ENCODE measurements at places on chromosomes 16 and 17.

GRCh38 chr16:54546521-54546920, 259.9 kb upstream of the IRX3 start:
- no peak for DNase-seq

GRCh38 chr17:5675625-5676421, 91.5 kb upstream of the NLRP1 start:
- DNase-seq = no peak

- DNase-seq = no peak
These were observed 30.2 kb upstream of the ABCC3 start for GRCh38 chr17:50604513-50604912.

- no peak for DNase-seq
These were observed 23.0 kb downstream of the SMTNL2 start for GRCh38 chr17:4607261-4607741.

- DNase-seq = no peak
These were observed 30.1 kb downstream of the QPRT start for GRCh38 chr16:29708917-29709600.

DNA sequence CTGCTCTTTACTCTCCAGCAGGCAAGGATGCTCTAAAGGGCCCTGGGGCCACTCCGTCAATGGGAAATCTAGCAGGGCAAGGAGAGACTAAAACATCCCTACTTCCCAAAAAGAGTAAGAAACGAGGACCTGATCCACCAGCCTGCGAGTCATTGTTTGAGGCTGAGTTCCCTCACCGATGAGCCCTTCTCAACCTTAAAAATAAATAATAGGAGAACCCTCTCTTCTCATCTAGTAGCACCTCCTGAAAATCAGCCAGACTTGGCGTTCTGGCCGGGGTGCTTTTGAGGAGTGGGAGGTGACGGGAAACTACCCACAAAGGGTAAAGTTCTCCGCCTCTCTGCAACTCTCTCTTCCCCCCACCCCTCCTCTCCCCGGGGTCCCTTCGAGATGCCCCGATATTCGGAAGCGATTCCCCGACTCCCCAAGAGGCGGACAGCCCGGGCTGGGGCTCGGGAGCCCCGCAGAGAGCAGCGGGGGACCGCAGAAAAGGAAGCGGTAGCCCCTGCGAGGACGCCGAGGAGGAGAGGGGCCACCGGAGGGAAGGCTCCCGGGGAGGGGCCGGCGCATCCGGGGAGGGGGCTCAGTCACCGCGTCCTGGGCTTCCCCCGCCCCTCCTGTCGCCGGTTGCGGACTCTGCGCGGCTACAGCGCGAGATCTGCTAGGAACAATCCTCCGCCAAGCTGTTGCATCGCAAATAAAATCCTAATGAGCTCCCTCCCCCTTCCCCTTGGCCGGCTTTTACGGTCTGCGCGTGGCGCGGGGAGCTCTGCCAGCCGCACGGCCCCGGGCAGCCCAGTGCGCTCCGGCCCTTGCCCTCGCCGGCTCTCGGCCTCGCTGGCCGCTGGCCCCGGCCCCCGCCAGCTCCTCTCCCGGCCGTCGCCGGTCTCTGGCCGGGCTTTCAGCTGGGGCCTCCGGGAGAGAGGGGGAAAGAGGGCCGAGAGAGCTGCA, 1.3 kb downstream of the HOXB9 start:
- DNase-seq = no peak

- no peak for DNase-seq
These were observed 10.9 kb downstream of the RABEP2 start for GRCh38 chr16:28913946-28914724.

GRCh38 chr17:52035336-52035915, 123.1 kb downstream of the CA10 start:
- no peak for DNase-seq

DNA sequence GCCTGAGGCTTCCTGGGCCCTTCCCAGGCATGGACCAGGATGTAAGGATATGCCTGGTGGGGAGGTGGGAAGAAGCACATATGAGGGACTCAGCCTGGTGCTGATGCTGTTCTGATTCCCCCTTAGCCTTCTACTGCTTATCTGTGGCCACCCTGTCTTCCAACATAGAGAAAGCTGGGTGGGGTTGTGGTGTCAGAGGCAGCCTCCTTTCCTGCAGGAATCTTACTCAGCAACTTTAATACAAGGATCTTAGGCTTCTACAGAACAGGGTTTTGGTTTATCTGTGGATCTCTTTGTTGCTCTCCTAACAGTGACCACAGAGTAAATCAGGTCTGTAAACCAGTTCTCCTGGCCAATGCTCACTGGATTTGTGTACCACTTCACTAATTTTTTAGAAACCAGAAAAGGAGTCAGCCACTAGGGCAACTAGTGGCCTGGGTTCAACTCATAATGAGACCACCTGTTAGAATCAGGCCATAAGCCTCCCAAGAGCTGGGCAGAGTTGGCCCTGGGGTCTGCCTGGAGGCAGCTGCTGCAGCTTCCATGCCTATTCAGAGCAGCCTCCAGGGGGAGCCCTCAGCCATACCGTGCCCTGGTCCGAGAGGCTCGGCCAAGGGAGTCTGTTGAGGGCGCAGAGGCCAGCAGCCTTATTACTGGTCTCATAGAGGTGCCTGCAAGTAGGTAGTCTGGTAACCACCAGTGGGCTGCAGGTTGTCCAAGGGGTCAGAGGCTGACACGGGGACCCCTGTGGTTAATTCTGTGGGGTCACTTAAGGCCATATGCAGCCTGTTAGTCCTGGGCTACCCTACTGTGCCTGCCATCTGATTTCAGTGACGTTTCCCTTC, 7.1 kb downstream of the HAS3 start:
- peak; percentile 32 for DNase-seq

GRCh38 chr16:54430491-54431030, 144.0 kb upstream of the IRX3 start:
- no peak for DNase-seq

DNA sequence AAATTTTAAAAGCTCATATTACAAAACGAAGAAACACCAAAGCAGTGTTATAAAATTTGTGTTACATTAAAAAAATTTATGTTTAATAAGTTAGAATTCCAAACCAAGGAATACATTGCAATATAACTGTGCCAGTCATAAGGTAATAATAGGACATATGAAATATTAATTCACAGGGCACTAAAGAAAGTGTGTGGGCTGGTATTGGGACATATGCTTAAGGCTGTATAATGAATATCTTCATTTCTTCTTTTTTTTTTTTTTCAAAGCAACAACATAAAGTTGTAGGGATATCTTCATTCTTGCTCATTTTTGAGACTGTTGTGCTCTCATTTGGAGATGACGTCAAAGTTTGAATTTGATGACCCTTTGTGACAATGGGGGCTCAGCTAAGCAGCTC, 17.5 kb upstream of the FBXO47 start:
- DNase-seq = no peak

DNA sequence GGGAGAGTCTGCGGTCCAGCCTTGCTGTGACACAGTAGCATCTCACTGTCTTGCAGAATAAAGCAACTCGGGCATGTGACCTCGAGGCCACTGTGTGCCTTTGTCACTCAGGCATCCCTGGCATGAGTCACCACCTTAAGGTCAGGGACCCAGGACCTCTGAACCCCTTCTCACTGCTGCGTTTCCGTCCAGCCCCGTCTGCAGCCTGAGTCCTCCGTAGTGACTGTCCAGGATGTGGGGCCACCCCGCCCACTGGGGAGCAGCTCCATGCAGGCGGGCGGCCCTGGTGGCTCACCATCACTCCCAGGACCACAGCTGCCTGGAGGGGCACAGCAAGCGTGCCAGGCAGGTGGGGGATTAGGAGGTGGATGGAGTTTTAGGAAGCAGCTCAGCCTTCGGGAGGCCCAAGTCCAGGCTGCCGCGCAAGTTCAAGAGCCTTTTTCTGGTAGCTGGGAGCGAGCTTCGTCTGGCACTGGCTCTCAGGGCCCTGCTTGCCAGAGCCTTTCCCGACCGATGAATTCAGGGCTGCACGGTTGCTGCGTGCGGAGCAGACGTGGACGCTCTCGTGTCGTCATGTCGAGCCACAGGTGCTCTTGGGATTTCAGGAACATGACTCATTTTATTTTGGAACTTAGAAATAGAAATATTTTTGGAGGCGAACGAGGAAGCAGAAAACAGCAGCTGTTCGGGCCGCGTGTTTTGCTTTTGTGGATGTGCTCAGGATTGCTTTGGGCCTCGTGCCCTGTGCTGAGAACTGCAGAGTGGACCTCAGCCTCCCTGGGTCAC, 16.8 kb downstream of the KCTD5 start:
- DNase-seq = no peak

GRCh38 chr17:73099511-73099910, 7.0 kb upstream of the SLC39A11 start:
- DNase-seq = no peak

- no peak for DNase-seq
These were observed 873 bp downstream of the SETD1A start for GRCh38 chr16:30958175-30959079.

DNA sequence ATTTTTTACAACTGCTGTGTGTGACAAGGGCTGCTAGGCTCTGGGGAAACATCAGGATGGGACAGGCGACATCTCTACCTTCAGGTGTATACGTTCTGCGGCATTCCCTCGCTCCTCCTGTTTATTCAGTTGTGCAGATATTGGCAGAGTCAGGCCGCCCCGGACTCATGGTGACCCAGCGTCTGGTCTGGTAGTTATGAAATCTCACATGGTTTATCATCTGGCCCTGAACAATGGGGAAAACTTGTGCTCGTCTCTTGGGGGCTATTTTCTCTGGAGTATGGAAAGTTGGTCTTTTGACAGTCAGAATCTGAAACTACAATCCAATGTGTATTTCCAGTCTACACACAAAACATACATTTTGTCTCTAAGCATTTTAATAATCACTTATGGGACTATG, 3.3 kb downstream of the MARCHF10 start:
- DNase-seq = no peak

DNA sequence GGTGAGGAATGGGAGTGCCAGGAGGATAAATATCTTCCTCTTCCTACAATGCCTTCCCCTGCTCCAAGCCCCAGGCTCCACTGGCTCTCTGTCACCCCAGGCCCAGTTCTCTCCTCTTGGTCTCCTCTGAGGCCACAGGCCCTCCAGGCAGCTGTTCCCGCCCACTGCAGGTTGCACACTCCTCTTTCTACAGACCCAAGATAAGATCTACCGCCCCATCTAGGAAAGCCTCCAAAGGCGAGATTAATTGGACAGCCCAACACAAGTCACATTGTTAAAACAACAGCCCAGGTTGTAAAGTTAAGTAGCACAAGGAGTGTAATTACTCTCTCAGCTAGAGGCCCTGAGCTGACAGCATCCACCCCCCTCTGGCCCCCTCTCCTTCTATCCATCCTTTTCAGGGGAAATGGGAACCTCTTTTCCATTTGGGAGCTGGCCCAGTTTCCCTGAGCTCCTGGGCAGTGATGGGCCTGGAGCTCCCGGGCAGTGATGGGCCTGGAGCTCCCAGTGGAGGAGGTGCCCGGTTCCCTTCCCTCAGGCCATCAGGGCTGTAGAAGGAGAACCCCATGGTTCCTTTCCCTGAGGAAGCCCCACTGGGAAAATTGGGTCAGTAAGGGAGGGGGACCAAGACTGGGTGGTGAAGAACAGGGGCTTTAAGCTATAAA, 7.3 kb downstream of the DLX4 start:
- no peak for DNase-seq

- no peak for DNase-seq
These were observed 112.5 kb downstream of the HAPSTR1 start for GRCh38 chr16:9203956-9204355.

- no peak for DNase-seq
These were observed 34.5 kb downstream of the HSBP1 start for GRCh38 chr16:83842291-83842690.

DNA sequence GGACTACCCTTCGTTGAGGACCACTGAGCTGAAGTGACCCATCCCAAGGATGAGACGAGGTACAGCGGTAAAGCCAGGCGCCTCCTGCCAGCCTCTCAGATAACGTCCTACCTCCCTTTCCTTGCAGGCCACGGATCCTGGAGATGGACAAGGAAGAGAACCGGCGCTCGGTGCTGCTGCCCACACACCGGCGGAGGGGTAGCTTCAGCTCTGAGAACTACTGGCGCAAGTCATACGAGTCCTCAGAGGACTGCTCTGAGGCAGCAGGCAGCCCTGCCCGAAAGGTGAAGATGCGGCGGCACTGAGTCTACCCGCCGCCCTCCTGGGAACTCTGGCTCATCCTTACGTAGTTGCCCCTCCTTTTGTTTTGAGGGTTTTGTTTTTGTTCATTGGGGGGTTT, 17.3 kb upstream of the LLGL1 start:
- DNase-seq = no peak

- DNase-seq = no peak
These were observed 167.4 kb upstream of the XYLT1 start for GRCh38 chr16:17638134-17638533.

- DNase-seq = no peak
These were observed 40.8 kb upstream of the SEC14L1 start for GRCh38 chr17:77099997-77100396.

GRCh38 chr16:48385253-48386150, at the start of gene SIAH1:
Gene SIAH1, minus strand, starts transcription at chr16:48385413. Its CDS starts 22,985 bp downstream, at chr16:48362428.
- peak; percentile 86 for DNase-seq

DNA sequence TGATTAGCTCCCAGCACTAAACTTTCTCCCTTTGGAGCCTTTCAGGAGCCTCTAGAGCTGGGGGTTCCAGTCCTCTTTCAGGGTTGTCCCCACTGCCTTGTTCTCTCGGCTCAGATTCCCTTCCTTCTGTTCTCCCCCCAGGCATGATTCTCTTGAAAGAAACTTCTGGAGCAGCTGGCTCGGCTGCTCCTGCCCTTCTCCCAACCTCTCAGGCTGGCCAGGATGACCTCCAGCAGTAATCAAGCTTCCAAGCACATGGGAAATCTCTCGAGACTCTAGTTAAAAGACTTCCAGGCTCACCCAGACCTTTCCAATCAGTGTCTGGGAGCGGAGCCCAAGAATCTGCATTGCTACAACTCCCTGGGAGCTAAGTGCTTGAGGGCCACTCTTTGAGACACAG, 3.6 kb downstream of the SDK2 start:
- DNase-seq = no peak

DNA sequence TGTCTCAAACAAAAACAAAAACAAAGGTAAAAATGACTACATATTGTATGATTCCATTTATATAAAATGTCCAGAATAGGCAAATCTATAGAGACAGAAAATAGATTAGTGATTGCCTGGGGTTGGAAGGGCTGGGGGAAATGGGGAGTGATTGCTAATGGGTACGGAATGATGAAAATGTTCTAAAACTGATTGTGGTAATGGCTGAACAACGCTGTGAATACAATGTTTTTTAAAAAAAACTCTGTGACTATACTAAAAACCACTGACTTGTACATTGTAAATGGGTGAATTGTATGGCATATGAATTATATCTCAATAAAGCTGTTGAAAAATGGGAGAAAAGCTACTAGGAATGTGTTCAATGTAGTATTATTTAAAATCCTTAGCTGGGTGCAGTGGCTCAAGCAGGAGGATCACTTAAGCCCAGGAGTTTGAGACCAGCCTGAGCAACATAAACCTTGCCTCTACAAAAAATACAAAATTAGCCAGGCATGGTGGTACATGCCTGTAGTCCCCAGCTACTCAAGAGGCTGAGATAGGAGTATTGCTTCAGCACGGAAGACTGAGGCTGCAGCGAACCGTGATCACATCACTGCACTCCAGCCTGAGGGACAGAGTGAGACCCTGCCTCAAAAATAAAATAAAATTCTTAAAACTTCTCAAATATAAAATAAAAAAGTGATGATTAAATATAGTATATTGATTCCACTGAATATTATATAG, 47.9 kb downstream of the TOM1L2 start:
- DNase-seq = no peak

Data from activated T-helper 2 cell treated with anti-CD3 and anti-CD28 coated beads, Interferon-gamma antibody, Interleukin-2, Interleukin-4, amounts not matched to agents 10 μg/mL and 5 μg/mL and 100 μg/mL, durations not matched to agents 14 hours and 24 hours and 36 hours (primary cell).